ENCODE measurements at places on chromosomes 11 and 22. TPM values are rescaled to one million over a fixed set of nuclear protein-coding genes. Genes with fewer than 3 reads are reported as not detected.

Gene CCDC73
- not detected for total RNA-seq

Gene CD82
- total RNA-seq, result 88.4 TPM

- DNase-seq, result no peak
Measured at GRCh38 chr22:47124961-47125360, 362.5 kb downstream of the TBC1D22A start.

GRCh38 chr22:50720301-50721256, 17.4 kb upstream of the ACR start:
- DNase-seq, result no peak

DNA sequence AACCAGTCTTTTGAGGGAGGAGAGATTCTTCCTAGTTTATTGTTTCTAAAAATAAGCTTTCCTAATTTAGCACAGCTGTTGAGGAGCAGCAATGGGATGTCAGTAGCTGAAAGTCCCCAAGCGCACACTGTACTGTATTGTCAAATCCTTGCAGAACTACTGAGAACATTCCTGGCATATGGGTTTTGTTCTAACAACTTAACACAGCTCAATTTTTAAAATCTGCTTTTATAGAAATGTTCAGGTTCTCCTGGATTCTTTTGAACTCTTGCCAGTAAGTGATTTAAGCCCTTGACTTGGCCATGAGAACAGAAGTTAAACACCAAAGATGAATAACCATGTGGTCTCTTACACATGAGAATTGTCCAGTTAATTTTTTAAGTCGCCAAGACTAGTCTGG, 218.6 kb downstream of the FAT3 start:
- DNase-seq, result peak; percentile 27

All from left lung (tissue), 14 donors.